ENCODE measurements at places on chromosomes 1 and 21.
A peak's percentile ranks its signal among the peaks of the same experiment; 100 is the strongest.

- no peak for DNase-seq
These were observed 1.0 kb upstream of the STRIP1 start for GRCh38 chr1:110033421-110033820.

DNA sequence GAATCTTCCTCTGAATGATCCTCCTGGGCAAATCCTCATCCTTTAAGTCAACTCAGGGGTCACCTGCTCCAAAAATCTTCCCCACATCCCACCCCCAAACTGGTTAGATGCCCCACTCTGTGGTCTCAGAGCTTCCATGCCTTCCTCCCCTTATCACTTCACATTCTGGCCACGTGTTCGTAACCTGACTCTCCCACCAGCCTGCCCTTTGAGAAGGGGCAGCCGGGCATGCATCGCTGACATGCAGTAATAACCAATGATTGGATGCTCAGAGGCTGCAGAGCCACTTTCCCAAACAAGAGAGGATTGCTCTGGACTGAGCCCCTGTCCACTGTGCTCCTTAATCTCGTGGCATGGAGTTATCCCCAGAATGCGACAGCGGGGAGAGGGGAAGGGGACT is 7.0 kb downstream of the LELP1 start:
- DNase-seq: no peak

DNA sequence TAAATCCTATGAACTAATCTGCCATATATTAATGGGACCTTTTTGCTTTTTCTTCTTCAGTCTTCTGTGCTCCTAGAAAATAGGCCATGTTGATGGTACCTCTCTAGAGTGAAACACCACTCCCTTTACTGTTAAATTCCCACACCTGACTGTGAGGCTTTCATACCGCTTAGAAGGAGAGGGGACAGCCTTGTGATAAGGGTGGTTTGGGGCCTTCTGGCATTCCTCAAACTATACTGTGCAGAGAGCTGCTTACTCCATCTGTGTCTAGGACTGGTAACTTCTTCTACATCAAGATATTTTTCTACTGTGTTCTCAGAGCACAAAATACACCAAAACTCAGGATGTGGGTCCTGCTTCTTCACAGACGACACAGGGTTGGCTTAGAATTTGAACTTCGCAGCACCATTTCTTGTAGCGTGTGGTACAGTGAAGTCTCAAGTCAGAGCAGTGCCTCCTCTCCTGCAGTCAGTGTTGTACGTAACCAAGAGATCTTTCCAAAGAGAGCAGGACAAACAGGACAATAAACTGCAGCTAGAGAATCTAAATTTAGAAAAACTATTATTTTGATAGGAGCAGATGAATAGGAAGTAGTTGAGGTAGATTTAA is 43.8 kb downstream of the MACO1 start:
- no peak for DNase-seq

- DNase-seq: no peak
These were observed 2.2 kb downstream of the SLC30A1 start for GRCh38 chr1:211576717-211577116.

DNA sequence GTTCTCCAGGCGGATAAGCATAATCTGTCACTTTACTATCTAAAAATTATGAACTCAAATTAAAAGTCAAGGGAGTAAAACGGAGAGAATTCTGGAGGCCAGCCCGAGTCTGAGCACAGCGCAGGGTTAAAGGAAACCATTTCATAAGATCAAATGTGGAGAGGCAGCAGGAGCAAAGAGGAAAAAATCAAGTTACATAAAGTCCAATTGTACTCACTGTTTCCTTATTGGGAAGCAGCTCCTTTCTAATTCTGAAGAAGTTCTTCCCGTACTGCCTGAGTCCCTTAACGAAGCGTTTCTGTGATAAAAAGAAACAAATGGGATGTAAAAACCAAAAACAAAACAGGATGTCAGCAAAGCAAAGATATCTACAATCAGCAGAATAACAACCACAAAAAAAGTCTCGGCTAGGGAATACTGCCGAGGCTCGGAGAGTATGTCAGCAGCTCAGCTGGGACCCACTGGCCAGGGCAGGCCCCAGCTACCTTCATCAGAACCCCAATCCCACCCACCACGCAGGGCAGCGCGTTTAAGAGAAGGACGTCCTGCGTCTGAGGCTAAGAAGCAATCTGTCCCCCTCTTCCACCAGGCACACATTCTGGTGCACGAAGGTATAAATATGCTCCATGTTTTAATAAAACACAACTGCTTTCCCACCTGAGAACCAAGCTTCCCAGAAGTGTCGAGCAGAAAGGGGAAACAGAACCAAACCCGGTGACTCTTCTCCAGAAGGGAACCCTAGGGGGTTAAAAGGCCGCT is 104.8 kb downstream of the SLC45A1 start:
- DNase-seq: peak; percentile 15

DNA sequence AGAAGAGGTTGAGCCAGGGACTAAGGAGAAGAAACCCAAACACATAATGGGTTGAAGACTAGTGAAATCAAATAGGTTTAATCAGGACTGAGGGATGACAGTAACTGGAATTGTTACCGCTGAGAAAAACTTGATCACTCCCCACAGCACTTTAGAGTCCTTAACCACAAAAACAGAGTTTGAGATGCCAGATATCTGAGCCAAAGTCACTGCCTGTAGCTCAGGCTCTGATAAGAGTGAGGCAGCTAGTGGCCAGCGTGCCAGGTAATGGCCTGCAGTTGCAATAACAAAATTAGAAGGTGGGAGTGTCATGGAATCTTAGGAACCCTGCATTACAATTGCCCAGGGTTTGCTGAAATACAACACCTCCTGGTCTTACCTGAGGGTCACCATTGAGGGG is 48.0 kb downstream of the PRKAB2 start:
- DNase-seq: no peak

DNA sequence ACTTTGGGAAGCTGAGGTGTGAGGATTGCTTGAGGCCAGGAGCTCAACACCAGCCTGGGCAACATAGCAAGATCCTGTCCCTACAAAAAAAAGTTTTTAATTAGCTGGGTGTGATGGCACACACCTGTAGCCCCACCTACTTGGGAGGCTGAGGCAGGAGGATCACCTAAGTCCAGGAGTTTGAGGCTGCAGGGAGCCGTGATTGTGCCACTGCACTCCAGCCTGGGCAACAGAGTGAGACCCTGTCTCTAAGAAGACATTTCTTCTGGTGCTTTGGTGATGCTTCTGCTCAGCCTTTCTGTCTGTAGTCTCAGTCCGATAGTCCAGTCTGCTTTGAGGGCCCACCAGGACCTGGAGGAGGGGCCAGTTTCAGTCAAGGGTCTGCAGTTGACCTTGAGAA is 8.3 kb downstream of the PGD start:
- DNase-seq: no peak

GRCh38 chr1:87928623-87929022 is 599.9 kb downstream of the LMO4 start:
- no peak for DNase-seq

DNA sequence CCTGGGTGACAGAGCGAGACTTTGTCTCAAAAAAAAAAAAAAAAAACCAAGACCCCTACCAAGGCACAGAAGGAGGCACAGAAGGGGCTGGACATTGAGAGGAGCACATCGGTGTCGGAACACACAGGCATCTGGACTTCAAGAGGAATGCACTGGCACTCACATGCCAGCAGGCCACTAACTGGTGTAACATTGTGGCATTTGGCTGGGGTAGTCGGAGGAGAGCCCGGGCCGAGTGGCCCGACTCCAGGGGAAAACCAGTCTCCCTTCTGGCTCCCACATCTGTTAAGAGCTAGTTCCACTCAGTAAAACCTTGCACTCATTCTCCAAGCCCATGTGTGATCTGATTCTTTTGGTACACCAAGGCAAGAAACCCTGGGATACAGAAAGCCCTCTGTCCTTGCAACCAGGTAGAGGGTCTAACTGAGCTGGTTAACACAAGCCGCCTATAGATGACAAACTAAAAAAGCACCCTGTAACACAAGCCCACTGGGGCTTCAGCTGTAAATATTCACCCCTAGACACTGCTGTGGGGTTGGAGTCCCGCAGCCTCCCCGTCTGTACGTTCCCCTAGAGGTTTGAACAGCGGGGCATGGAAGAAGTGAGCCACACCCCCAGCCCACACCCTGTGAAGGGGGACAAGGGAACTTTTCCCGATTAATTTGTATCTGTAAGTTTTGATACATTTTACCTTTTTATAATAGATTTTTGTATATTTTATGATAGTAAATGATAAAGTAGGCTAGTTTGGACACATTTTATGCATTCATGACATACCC is 17.2 kb upstream of the AKIRIN1 start:
- no peak for DNase-seq

DNA sequence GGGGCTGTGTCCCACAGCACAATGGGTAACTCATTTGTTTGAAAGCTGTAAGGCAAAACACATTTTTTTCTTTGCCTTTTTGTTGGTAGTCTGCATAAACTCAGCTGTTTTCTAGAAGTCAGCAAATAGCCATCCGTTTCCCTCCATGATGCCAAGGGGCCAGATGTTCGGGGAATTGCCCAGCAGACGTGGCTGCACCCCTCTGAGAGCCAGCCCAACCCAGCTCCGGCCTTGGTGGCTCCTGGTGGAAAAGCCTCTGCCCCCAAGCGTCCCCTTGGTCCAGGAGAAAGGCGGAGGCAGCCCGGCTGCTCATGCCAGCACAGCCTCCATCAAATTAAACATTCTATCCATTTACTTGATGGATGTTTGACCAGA is 58.4 kb upstream of the ADARB1 start:
- DNase-seq: no peak

DNA sequence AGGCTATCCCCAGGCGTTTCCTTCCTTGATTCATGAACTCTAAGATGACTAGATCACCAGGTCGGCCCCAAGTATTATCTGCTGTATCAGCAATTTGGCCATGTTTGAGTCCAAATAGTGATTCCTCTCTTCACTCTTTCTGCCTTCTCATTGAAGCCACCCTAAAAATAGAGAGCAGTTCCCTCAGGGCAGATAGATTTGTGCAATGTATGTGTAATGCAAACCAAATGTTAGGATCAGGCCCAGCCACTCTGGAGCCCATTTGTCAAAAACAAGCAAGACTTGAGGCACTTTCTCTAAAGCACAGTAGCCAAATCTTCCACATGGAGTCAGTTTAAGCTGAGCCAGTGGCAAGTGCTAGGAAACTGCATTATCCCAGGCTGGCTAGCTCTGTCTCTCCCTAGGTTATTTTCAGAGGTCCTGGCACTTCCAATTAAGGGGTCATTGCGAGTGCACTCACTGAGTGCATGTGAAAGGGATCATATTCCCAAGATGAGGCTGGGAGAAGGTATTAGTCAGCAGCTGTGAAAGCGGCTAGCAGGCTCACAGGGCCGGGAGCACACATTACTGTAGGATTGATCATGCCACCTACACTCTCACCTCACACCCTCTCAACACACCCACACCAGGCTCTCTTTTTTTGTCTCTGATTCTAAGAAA is 97.9 kb upstream of the RAB3GAP2 start:
- no peak for DNase-seq

- DNase-seq: no peak
These were observed 286.3 kb upstream of the C1orf105 start for GRCh38 chr1:172134087-172134731.

DNA sequence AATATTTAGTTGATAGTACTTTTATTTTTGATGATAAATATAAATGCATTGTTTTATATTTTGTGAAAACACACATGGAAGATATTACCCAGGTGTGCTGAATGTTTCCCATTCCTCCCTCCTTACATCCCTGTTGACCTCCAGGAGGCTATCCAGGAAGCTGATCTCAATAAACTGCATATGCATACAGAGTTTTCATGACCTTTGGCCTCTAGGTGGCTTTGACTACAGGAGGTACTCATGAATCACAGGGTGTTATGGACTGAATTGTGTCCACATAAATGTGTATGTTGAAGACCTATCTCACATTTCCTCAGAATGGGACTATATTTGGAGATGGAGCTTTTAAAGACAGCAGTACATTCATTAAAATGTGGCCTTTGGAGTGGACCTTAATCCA is 914.9 kb upstream of the NCAM2 start:
- no peak for DNase-seq

- no peak for DNase-seq
These were observed 16.9 kb upstream of the ECE1 start for GRCh38 chr1:21307210-21307609.

- peak; percentile 68 for DNase-seq
These were observed 138.6 kb upstream of the JUN start for GRCh38 chr1:58922302-58923089.

- DNase-seq: peak; percentile 19
These were observed 10.9 kb upstream of the IFI16 start for GRCh38 chr1:158998781-158999161.

GRCh38 chr1:20359451-20360330 is 69.0 kb downstream of the VWA5B1 start:
- peak; percentile 70 for DNase-seq

DNA sequence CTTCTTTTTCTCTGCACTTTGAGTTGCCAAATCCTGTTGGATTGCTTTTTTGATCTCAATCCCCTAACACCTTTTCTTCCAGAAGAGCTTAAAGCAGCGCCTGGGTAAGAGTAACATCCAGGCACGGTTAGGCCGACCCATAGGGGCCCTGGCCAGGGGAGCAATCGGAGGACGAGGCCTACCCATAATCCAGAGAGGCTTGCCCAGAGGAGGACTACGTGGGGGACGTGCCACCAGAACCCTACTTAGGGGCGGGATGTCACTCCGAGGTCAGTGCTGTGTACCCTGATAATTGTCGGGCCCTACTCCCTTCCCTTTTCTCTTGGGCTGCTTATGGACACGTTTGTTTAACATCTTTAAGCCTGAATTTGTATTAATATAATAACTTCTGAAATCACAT is 8.3 kb downstream of the CHTOP start:
- DNase-seq: no peak

DNA sequence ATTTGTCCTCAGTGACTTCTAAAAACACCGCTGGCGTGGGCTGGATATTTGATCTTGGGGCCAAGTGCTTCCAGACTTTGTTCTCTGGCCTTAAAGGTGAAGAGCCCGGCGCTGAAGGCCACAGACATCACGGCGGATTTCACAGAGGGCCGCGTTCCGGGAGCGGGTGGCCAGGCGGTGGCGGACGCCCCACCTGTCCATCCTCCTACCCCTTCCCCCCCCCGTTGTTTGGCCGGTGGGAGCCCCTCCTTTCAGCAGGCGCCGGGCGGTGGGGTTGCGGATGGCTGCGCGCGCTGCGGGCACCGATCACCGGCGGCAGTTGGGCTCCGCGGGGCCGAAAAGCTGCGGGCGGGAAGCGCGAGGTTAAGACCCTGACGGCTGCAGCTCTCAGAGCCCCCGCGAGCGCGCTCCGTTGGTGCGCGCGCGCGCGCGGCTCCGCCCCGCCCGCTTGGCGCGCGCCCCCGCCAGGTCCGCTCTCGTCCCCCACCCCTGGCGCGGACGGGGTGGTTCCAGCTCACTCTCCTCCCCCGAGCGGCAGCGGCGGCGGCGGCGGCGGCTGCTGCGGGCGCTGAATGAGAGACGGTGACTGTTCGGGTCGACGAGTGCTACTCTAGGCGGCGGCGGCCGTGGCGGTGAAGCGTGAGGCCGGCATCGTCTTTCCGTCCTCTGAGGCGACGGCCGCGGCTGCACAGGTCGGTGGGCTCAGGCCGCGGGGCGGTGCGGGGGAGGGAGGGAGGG is at the start of gene RALGPS2:
RALGPS2 (plus strand) TSS at position 517 of the 738 bp plus-strand sequence. CDS start 51,521 bp downstream, outside the sequence.
- DNase-seq: peak; percentile 74

- no peak for DNase-seq
These were observed 37.3 kb upstream of the SIPA1L2 start for GRCh38 chr1:232667094-232667777.

GRCh38 chr1:76832521-76832920 is 34.8 kb upstream of the ST6GALNAC5 start:
- no peak for DNase-seq

- DNase-seq: no peak
These were observed 11.1 kb downstream of the ATF6 start for GRCh38 chr1:161777261-161777660.

All from activated naive CD8-positive, alpha-beta T cell treated with anti-CD3 and anti-CD28 coated beads for 36 hours (primary cell).